ENCODE measurements at places on chromosomes 4 and X. TPM values are rescaled to one million over a fixed set of nuclear protein-coding genes. Genes with fewer than 3 reads are reported as not detected.

The GABRA4 gene
- not detected for total RNA-seq

The UGT2B15 gene
- total RNA-seq = not detected

The RPS6KA3 gene
- total RNA-seq = 92.2 TPM

The IRS4 gene
- total RNA-seq = under 0.01 TPM

The TEX13B gene
- not detected for total RNA-seq

The MAGEA10 gene
- not detected for total RNA-seq

The CLNK gene
- total RNA-seq = not detected

The SPANXB1 gene
- total RNA-seq = not detected

The USP51 gene
- total RNA-seq = 0.39 TPM

The GPR101 gene
- total RNA-seq = not detected

The CYLC1 gene
- total RNA-seq = not detected

The SGMS2 gene
- total RNA-seq = 53.0 TPM

The UGT2A1 gene
- not detected for total RNA-seq

The SYNPO2 gene
- total RNA-seq = under 0.01 TPM

The NPNT gene
- total RNA-seq = under 0.01 TPM

The SEC24D gene
- total RNA-seq = 39.3 TPM

The STK32B gene
- total RNA-seq = 22.5 TPM

The CCDC160 gene
- not detected for total RNA-seq

The PRICKLE3 gene
- total RNA-seq = 3.0 TPM

The RRH gene
- not detected for total RNA-seq

The TCEAL6 gene
- not detected for total RNA-seq

The NSUN7 gene
- not detected for total RNA-seq

The TRPC5OS gene
- total RNA-seq = not detected

The CT55 gene
- not detected for total RNA-seq

The MAGEB1 gene
- not detected for total RNA-seq

The MAGEA6 gene
- total RNA-seq = not detected

The MAGEE2 gene
- total RNA-seq = not detected

The DDIT4L gene
- total RNA-seq = 2.0 TPM
